Left lung (tissue), 14 donors: ENCODE measurements at places on chromosomes 5 and 9.

DNA sequence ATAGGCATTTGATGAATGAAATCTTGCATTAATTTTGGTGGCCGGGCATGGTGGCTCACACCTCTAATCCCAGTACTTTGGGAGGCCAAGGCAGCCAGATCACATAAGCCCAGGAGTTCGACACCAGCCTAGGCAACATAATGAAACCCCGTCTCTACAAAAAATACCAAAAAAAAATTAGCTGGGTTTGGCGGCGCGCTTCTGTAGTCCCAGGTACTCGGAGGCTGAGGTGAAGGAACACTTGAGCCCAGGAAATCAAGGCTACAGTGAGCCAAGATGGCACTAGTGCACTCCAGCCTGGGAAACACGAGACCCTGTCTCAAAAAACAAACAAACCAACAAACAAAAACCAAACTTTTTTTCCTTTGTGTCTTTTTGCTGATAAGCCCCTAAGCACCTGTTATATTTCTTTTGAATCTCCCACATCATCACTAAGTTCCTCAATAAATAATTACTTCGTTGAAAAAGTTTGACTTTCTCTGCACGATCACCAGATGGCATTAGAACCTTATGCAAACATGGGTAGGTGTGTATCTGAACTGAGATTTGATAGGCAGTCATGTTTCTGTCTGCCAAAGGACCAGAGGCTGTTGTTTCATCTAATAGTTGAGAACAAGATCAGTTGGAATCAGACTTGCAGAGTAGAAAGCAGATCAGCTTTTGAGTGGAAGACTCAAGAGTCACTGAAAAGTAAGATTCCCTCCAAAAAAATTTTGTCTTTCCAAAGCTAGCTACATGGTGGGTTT, 5.5 kb upstream of the MATR3 start:
- no peak for DNase-seq

GRCh38 chr5:135881819-135882218, 13.8 kb downstream of the IL9 start:
- no peak for DNase-seq

DNA sequence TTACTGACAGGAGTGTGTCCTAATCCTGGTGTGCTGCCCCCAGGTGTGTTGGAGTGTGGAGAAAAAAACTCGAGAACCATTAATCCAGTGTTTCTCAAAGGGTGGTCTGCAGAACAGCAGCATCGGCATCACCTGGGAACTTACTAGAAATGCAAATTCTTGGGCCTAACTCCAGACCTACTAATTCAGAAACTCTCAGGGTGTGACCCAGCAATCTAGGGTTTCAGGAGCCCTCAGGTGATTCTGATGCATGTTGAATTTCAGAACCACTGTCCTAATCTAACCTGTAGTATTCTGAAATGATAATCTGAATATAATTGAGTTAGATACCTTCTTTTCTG, 30.0 kb upstream of the IL6ST start:
- no peak for DNase-seq

GRCh38 chr5:138979684-138980280, 104.6 kb upstream of the LRRTM2 start:
- no peak for DNase-seq

DNA sequence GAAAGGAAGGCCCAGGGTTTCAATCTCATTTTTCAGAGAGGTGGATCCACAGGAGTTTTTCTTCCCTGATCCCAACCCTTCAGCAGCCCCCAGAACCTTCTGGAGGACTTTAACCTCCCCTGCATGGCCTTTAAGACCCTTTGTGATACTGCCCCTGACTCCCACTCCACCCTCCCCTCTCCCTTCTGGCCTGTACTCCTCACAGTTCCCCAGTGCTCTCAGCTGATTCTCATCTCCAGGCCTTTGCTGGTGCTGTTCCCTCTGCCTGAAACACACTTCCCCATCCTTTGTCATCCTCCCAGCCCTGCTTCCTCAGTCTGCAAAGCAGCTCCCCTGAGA, 18.5 kb downstream of the NEURL1B start:
- DNase-seq: no peak
